Activated T-cell treated with anti-CD3 and anti-CD28 coated beads for 4 hours (primary cell): ENCODE measurements at places on chromosomes 6 and 20.

DNA sequence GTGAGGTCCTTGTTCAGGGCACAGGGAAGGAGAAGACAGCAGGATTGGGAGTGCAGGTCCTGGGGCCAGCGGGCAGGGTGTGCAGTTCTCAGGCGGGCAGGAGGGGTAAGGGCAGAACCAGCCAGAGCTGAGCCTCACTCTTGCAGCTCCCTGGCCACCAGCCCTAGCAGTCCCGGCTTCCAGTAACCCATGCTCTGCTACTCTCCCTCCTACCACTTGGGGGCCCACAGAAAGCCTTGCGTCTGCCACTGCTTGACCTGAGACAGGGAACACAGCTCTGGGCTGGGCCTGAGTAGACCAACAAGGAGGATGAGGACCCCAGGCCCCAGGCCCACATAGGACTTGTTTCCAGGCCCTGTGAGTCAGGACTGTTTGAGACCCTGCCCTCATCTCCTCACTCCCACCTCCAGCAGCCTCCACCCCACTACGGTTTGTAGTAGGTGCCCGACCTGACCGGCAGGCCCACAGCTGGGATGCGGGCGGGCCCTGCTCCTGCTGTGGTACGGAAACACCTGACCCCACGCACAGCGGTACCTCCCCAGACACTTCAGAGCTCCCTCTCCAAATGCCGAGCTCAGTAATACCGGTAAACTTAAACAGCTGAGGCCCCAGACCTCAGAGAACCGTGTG is 39.2 kb downstream of the KCNK5 start:
- no peak for DNase-seq

GRCh38 chr6:79413562-79414002 is 123.6 kb downstream of the LCA5 start:
- no peak for DNase-seq

- no peak for DNase-seq
These were observed 990 bp downstream of the BPI start for GRCh38 chr20:38304845-38305447.

DNA sequence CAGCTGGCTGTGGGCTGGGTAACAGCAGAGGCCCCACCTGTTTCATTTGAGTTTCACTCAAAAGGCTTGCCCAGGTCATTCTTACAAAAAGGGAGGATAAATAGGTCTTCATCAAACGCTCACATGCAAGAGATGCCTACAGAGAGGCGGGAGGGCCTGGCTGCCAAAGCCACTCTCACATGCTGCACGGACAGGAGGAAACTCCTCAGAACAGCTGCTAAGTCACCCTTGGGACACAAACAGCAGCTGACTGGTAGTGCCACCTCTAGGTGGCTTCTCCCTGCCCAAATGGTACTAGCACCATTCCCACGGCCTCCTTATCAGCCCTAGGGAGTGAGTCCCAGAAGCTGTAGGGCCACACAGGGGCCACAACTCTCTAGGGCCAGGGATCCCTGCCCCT is 23.8 kb downstream of the SLC22A23 start:
- no peak for DNase-seq

GRCh38 chr6:36364669-36365479 is 22.6 kb downstream of the ETV7 start:
- DNase-seq: no peak

GRCh38 chr6:20802596-20802995 is 268.3 kb downstream of the CDKAL1 start:
- DNase-seq: no peak

GRCh38 chr20:59441860-59442810 is 141.7 kb downstream of the EDN3 start:
- DNase-seq: no peak

DNA sequence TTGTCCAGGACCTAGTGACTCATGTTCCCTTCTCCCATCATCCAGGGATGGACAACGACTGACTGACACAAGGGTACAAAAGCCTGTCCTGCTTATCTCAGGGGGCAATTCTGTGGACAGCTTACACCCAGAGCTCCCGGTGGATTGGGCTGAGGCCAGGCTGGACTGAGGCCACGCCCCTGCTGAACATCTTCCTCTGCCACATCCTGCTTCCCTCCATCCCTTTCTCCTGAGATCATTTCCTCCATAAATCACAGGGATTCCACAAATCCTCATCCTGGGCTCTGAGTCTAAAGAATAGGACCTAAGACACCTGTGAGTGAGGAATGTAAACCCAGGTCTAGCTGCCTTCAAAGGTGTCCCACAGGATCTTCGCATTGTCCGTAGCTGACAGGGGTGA is 30.4 kb upstream of the RNF24 start:
- DNase-seq: no peak

DNA sequence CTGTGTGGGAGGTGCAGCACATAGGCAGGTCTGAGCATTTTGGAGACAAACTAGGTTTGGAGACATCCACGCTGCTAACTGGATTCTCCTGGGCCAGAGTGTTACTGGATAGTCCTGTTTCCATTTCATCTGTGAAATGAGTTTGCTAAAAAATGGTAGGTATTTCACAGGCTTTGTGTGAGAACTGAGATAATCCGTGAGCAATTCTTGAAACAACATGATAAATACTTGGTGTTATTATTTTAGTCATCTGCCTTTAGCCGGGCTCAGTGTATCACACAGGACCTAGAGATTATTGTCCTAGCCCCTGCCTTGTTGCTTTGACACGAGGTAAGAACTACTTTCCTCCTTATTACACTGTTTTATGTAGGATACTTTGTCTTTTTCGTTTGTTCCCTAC is 63.0 kb downstream of the PRR18 start:
- no peak for DNase-seq

- no peak for DNase-seq
These were observed 168.8 kb upstream of the GRIK2 start for GRCh38 chr6:101224751-101225150.

DNA sequence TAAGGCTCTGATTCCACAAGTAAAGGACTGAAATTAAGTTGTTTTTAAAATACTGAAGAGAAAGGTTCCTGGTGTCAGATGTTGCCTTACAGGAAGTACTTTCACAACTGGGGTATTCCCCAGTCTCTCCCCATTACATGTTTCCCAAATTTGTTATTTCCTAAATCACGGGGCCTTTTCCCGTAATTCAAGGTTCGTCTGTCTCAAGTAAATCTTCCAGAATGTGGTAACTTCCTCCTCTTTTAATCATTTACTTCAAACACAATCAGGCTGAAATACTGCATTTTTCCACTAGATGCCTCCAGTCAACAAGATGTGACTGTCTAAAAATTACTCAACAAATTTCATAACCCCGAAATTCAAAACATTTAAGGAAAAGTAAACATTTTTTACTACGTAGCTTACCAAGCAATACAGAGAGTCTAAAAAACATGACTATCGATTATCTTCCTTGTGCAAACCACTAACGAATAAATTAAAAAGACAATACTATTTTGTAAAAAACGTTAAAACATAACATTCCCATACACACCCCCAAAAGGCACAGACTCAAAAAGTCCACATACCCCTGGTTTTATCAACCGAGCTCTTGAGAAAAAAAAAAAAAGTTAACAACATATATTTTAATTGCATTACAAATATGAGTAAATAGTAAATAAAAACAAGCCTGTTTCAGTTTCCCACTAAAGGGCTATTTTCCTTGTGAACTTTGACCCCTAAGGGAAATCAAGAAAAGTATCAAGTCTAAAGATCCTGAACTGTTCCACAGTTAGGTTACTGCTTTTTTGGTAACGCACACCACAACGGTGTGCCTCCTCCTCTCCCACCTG is 1.7 kb downstream of the SOD2 start:
- no peak for DNase-seq

- no peak for DNase-seq
These were observed 265.2 kb downstream of the CD83 start for GRCh38 chr6:14382678-14383236.

DNA sequence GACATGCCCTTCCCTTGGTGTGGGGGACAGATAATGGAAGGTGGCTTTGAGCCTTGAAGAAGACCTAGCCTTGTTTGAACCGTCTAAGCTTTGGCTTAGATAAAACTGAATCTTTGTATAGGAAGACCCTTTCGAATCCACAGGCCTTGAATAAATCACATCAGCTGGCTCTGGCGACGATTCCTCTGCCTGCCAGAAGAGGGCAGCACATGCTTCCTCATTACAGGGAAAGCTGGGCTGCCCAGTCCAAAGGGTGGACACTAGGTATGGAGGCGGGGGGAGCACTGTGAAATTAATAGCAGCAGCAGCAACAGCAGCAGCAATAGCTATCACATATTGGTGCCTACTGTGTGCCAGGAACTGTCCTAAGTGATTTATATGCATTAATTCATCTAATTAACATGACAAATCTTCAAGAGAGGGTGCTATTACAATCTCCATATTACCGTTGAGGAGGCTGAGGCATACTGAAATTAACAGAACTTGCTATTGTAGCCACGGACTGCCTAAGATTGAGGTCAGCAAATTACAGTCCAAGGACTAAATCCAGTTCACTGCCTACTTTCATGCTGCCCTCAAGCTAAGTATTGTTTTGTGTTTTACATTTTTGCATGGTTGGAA is 85.1 kb downstream of the CLIC5 start:
- DNase-seq: peak; percentile 40

DNA sequence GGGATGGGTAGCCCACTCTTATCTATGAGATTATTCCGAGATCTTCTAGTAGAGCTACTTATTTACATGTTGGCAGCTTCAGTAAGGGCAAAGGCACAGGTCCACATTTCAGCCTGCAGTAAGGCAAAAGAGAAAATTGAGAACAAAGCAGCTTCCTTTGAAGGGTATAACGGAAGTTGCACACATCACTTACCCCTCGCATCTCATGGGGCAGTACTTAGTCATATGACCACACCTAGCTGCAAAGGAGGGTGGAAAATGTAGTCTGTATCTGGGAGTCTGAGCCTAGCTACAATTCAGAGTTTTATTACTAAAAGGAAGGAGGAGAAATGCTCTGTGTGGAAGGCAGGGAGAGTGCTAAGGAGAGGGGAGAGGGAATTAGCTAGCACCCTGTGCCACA is 29.7 kb downstream of the SPACA1 start:
- DNase-seq: no peak

DNA sequence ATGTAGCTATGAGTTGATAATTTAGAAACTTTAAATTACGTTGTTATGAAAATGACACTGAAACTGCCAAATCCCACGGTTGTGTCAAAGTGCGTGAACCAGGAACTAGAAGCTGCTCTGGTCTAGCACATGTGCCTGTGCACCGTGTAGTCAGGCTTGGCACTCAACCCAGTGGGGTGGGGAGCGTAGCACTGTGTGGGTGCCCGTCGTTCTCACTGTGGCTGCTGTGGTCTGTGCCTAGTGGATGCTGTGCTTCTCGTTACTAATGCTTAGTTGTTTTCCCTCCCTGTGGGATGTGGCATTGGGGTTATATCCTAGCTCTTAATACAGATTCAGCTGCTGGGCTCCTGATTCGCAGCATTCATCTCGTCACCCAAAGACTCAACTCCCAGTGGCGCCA is 46.2 kb upstream of the ADIG start:
- DNase-seq: no peak

DNA sequence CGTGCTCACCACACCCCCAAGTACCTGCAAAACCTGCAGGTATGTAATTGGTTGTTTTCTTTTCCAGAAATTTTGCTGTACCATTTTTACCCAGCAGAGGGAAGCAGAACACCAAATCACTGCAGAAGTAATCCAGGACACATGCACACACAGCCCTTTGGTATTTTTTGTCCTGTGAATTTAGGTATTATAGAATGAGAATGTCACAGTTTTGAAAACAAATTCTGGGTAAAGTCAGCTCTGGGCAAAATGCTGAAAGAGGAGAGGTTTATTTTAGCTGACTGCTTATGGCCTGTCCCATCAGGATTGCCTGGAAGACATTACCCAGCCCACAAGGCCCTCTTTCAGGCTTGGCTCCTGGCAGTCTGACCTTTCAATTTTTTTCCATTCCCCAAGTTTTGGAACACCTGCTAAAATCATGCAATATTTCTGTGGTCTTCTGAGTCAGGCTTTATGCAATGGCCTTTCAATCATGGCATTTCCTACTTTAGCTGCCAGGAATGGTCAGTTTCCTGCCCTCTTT is 3.5 kb upstream of the EFHC1 start:
- DNase-seq: peak; percentile 32

- peak; percentile 26 for DNase-seq
These were observed 42.4 kb downstream of the TXLNB start for GRCh38 chr6:139249395-139249794.

DNA sequence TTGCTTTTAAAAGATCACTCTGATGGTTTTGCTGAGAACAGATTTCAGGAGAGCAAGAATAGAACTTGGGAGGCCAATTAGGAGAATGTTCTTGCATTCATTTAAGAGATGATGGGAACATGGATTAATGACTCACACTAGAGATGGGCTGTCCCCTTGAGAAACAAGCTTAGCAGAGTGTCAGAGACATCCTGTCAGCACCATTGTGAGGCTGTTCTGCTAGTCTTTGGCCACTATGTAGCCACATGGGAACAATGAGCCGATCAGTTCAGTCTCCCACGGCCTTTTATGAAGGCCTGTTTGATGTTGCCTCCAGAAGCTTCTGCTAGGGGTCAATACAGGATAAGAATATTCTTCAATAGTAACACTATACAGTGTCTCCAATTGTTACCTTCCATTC is 113.0 kb upstream of the EYA4 start:
- DNase-seq: no peak

GRCh38 chr20:17615645-17616479 is 46.0 kb downstream of the DSTN start:
- no peak for DNase-seq

GRCh38 chr6:5665667-5666066 is 341.1 kb downstream of the NRN1 start:
- no peak for DNase-seq

- DNase-seq: no peak
These were observed 5.9 kb upstream of the LPIN3 start for GRCh38 chr20:41334443-41335421.

GRCh38 chr6:107715550-107716321 is 108.4 kb downstream of the SCML4 start:
- DNase-seq: no peak

- DNase-seq: no peak
These were observed 22.8 kb upstream of the RBBP8NL start for GRCh38 chr20:62449951-62450691.

DNA sequence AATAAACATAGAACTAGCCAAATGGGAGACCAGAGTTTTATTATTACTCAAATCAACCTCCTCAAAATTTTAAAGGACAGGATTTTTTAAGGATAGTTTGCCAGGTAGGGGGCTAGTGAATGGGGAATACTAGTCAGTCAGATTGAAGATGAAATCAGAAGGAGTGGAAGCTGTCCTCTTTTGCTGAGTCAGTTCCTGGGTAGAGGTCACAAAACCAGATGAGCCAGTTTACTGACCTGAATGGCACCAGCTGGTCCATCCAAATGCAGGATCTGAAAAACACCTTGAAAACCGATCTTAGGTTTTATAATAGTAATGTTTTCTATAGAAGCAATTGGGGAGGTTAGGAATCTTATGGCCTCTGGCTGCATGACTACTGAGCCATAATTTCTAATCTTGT is 558.2 kb downstream of the PKHD1 start:
- DNase-seq: no peak
